ENCODE measurements at places on chromosomes 5 and 9. TPM values are rescaled to one million over a fixed set of nuclear protein-coding genes. Genes with fewer than 3 reads are reported as not detected.

DNA sequence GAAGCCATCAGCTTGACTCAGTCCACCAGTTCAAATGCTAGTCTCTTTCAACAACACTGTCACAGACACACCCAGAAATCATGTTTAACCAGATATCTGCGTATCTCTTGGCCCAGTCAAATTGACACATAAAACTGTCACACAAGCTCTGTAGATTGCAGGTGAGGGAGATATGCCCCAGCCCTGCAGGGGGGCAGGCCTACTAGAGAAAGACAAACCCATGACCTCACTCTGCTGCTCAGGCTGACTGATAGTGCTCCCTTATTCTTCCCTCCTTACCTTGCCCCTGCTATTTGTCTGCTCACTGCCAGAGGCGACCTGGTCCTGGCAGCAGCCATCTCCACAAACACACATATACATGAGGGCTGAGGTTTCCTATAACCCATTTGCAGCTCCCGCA, 351.3 kb downstream of the DRD1 start:
- no peak for DNase-seq

ADRB2 gene
- total RNA-seq: 2.6 TPM

DNA sequence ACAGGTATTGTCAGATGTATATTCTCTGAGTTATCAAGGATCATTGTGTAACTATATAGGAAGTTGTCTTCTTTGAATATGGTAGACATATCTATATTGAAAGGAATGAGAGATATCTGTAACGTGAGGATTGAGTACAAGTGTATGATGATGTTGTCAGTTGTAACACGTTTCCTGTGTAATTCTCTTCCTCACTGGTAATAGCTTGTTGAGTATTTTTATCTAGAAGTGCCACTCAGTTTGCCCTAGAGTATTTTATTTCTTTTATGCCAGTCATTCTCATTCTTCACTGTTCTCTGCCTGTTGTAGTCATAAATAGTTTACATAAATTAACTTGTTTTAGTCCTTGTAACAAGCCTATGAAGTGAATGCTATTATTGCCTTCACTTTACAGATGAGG, 172.1 kb downstream of the BAAT start:
- DNase-seq: no peak

DNA sequence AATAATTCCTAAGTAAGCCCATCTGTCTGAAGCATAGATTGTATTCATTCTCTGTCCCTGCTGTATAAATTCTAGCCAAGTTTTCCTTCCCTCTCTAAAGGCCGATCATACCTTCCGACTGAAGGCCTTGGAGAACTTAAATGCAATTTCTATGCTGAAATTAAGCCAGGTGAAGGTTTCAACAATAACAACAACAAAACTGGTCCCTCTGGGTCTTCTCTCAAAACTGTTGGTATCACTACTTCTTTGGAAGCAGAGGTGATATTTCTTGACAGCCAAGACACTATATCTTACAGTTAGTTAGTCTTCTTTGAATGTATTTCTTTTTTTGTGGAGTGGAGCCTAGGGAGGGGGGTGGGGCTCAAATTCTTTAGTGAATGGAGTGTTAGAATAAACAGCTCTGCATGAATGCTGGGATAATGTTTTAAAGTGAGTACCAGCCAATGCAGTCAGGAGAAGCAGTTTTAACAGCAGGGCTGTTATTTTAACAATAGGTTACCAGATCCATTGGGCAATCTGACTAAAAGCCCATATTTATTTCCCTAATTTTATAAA, 508.9 kb downstream of the EBF1 start:
- no peak for DNase-seq

DNA sequence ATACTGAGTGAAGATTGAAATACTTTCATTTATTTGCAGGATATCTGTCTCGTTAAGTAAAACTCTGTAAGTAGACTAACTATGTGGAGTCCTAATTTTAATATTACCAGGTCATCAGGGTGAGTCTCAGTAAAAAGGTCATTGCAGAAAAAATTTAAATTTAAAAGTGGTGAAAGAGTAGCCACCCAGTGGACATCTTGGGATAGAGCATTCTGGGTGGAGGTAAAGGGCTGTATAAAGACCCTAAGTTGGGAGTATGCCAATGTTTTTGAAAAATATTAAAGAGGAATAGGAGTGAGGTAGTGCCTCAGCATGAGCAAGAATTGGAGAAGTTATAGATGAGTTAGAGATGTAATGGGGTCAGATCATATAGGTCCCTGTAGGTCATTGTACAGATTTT, 145.5 kb downstream of the HMHB1 start:
- DNase-seq: no peak

DNA sequence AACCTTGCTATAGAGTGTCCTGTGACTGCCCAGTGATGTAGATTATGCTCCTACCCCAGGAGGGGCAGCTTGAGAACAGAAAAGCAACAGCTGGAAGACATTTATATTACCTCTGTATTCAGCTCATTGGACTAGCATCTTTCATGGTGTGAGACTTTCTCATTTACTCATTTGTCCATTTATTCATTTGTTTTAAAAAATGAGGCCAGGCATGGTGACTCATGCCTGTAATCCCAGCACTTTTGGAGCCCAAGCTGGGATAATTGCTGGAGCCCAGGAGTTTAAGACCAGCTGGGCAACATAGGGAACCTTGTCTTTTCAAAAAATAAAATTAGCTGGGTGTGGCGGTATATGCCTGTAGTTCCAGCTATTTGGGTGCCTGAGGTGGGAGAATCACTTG, 130.0 kb upstream of the LHFPL2 start:
- DNase-seq: no peak

DNA sequence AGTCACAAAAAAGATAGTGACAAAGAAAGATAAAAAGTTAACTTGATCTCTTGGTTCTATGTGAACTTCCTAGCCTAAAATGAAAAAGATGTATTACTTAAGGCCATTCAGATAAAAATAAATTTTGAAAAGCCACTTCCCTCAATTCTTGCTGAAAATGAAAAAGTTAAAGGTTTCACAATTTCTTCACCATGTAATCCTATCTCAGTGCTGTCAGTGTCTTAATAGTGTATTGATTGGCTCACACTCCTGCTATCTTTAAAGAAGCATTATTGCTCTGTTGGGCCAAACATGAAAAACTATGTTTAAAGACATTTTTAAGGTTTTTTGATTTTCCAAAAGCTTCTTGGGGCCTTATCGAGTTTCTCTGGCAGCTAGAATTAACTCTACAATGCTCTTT, 18.1 kb upstream of the EGFLAM start:
- no peak for DNase-seq

GRCh38 chr5:95862671-95863382, 40.3 kb upstream of the GLRX start:
- no peak for DNase-seq

UGT3A1 gene
- total RNA-seq: 0.12 TPM

DNA sequence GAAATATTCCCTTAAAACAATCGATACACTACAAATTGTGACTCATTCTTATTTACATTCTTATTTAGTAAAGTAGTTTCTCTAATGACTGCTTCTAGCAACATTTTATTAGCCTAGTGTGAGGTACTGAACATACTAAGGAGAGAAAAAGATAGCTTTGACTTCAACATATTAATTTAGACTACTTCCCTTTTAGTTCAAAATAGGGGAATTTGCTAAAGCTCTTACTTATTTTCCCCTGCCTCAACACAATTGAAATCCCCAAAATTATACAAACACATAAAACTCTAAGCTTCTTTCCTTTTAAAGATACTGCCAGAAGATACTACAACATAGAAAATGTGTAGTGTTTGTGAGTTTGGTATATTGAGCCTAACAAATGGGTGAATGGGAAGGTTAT, 55.2 kb downstream of the ANXA1 start:
- no peak for DNase-seq

GRCh38 chr9:136786451-136786850, 4.7 kb upstream of the TMEM141 start:
- DNase-seq: no peak

- DNase-seq: no peak
Measured at GRCh38 chr9:125784286-125785049, 37.3 kb downstream of the PBX3 start.

HAND1 gene
- not detected for total RNA-seq

CYLC2 gene
- total RNA-seq: not detected

DNA sequence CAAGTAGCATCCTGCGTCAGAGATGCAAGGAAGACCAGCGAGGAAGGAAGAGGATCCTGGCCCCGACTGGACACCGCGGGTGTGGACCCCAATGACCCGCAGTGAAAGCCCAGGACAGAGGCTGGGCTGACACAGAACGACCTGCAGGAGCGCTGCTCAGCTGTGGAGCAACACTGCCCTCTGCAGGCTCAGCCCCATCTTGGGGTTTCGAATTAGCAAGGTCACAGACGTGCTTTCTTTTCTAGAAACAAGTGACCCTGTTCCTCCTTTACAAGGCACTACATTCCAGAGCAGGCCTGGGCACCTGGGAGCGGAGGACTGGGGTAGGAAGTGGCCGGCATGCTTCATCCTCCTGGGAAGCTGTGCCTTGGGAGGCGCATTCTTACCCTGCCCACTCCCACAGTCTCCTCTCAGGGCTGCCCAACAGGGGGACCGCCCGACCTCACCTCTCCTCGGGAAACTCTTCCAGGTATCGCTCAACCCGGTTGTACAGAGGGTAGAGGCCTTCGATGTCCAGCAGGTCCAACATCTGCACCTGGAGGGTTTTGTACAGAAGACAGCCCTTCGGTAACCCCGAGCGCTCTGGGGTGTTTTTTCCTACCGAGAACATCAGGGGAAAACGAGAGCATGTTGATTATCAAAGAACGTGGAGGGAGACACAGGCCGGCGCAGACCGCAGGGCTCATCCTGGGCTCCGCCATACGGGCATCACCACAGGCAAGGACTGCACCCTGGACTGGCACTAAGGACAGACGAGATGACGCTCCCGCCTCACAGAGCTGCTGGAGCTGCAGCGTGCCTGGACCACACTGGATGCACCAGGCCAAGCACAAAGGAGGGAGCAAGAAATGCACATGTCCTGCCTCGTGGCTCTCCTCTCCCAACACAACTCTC, 35.0 kb downstream of the IPPK start:
- peak; percentile 10 for DNase-seq

DNA sequence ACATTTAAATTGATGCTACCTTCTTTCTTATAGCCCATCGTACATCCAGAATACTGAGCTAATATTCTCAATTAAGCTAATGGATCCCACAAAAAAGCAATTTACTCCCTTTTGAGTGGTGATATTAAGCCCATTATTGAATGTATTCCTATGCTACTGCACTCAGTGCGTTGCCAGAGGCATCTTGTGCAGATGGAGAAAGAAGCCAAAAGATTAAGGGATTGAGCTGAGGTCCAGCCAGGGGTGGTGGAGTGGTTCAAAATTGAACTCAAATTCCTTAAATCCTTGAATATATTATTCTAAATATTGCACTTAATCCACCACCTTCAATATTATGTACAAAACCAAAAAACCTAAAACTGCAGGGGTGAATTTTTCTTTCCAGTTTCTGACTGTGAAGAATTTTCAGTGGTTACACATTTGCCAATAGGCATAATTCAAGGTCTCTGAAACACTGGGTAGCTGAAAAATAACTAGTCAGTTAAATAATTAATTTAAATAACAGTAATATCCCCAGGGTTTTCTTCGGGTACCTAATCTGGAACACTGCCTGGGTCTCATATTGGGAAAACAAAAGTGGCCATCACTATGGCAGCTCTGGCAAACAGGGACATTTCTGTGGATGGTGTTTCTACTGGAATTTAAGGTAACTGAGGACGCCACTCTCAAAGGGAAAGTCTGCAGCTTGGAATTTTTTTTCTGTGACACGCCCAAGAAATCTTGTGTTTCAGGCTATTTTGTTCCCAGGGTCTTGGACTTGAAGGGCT, 6.2 kb upstream of the LIFR start:
- DNase-seq: no peak

- DNase-seq: no peak
Measured at GRCh38 chr9:85717220-85717619, 24.5 kb downstream of the AGTPBP1 start.

DNA sequence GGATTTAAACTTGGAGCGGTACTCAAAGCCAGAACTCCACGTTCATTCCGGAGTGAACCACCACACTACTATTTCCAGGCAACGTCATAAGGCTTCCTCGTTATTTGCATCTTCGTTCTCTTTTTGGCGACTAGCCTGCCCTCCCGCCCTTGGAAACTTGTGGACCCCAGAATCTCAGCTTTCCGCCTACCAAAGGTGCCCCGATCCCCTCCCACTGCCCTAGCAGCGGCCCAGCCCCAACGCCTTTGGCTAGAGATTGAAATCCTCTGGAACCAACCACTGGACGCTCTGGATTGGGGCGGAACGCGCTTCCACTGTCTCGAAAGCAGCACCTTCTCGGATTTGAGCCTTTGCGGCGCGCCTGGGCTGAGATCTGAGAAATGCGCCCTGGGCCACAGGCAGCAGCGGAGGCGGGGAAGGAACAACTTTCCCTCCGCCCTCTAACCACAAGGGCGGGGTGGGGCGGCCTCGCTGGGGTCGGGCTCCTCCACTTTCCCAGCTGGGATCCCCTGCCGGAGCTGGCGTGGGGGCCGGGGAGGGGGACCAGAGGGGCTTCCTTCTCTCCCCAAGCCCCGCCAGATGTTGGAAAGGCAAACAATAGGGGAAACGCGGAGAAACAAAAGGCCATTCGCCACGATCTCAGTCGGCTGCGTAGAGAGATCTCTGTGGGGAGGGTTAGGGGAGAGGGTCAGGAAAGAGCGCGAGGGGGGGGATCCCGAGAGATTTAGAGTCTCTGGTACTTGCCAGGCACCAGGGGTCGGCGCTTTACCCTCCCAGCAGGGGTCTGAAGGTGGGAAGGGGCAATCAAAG, 1.3 kb downstream of the MOB3B start:
- no peak for DNase-seq
